HFFc6 (cell line): ENCODE measurements at places on chromosomes 3 and 15.

- no peak overlapping the region for H3K4me3 ChIP-seq
- no peaks in the 10 kb centered on the region; the same call in none of the 2 replicates for H3K27me3 ChIP-seq
Observed at GRCh38 chr3:36394176-36394575, 13.9 kb downstream of the STAC start.

DNA sequence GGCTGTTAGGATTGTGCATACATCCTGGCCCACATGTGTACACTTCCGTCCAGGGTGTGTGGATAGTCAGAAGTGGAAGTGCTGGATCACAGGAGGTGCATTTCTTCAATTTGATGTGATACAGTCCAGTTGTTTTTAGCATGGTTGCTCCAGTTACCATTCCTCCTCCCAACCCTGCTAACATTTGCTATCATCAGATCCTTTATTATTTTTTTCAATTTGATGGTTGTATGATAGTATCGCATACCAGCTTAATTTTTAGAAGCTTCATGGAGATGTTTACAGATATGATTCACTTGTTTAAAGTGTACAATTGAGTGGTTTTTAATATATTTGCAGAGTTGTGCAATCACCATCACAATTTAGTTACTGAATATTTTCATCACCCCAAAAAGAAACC, 202.7 kb downstream of the ITPR1 start:
- H3K27ac ChIP-seq = peak overlapping the region; percentile 6
- H3K27me3 ChIP-seq = no peaks in the 10 kb centered on the region; the same call in 1 of the 2 replicates
- H3K36me3 ChIP-seq = peaks cover 10% of the 10 kb centered on the region
- no peak overlapping the region for H3K4me3 ChIP-seq

DNA sequence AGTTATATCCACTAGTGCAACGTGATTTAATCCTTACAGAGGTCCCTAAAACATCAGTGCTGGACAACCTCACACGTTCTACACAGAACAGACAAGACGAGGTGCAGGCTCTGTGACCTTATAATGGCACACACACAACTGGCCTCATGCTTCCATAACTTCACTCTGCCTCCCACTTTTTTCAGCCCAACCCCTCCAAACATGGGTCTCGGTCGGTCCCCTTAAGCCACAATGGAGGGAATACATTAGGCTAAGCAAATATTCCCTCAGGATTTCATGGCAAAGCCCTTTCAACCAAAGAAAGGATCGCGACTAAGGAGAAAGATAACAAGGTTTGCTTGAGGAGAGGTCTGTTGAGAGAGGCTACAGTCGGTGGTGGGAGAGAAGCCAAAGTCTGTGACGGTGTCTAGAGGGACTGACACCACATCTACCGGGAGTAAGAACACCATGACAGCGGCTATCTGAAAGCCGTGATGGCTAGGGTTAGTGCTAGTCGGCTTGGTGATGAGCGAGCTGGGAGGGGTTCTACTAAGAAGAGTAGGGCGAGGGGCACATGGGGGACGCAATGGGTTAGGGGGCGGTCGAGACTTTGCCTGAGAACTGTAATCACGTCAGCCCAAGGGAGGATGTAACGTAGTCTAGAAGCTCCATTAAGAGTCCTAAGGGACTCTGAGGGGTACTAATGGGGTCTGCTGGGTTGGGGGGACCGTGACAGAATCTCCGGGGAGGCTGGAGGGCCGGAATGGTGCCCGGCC, 1.0 kb downstream of the MYO9A start:
- peak overlapping the region; percentile 89 for H3K27ac ChIP-seq
- DNase-seq = no peak
- H3K4me1 ChIP-seq = peaks cover 57% of the 10 kb centered on the region
- H3K27me3 ChIP-seq = peaks cover 3% of the 10 kb centered on the region; the same call in 1 of the 2 replicates

GRCh38 chr3:136856665-136857064, 5.3 kb upstream of the NCK1 start:
- H3K36me3 ChIP-seq = peaks cover 15% of the 10 kb centered on the region
- H3K27me3 ChIP-seq = no peaks in the 10 kb centered on the region; the same call in 1 of the 2 replicates

DNA sequence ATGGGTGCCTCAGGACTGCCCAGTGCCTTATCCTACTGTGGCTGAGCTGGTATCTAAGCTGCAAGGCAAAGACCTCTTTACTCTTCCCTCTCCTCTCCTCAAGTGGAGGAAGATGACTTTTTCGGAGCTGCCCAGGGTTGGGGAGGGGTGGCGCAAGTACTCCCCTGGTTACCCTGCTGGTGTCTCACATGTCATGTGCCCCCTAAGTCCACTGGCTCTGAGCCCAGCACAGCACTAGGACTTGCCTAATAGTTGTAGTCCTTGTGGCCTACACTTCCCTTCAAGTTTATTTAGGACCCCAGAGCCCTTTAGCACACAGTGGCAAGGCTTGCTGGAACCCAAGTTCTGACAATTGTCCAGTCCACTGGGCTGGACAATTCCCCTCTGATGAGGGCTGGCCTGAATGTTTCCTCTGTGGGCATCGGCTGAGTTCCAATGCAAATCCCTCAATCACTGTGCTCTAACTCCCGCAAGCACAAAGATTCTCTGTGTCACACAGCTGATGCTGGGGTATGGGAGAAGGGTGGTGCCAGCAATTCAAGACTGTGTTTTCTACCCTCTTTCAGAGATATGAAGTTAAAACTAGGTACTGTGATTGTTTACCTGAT, 60.4 kb downstream of the UQCC5 start:
- H3K4me3 ChIP-seq = no peak overlapping the region
- no peak for DNase-seq
- H3K4me1 ChIP-seq = no peaks in the 10 kb centered on the region
- no peaks in the 10 kb centered on the region; the same call in 1 of the 2 replicates for H3K27me3 ChIP-seq
- H3K27ac ChIP-seq = no peak overlapping the region
- H3K36me3 ChIP-seq = peaks cover 49% of the 10 kb centered on the region

DNA sequence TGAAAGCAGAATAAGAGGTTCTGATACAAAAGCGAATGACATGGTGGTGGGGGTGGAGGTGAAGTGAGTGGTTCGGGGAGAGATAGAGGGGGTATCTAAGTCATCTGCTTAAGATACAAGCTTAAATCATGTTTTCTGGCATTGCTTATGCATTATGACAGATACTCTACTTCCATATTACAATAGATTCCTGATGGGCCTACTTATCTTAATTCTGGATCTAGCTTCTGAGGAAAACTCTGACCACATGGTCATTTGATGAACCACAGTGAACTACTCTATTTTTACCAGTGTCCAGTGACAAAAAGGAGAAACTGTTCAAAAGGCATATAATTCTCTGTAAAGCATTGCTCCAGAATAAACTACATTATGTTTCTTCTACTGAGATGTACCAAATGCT, 673.7 kb upstream of the CCDC54 start:
- H3K4me1 ChIP-seq = peaks cover 14% of the 10 kb centered on the region
- no peak overlapping the region for H3K27ac ChIP-seq
- DNase-seq = no peak
- H3K4me3 ChIP-seq = no peak overlapping the region
- no peaks in the 10 kb centered on the region for H3K36me3 ChIP-seq
- H3K27me3 ChIP-seq = no peaks in the 10 kb centered on the region; the same call in 1 of the 2 replicates

DNA sequence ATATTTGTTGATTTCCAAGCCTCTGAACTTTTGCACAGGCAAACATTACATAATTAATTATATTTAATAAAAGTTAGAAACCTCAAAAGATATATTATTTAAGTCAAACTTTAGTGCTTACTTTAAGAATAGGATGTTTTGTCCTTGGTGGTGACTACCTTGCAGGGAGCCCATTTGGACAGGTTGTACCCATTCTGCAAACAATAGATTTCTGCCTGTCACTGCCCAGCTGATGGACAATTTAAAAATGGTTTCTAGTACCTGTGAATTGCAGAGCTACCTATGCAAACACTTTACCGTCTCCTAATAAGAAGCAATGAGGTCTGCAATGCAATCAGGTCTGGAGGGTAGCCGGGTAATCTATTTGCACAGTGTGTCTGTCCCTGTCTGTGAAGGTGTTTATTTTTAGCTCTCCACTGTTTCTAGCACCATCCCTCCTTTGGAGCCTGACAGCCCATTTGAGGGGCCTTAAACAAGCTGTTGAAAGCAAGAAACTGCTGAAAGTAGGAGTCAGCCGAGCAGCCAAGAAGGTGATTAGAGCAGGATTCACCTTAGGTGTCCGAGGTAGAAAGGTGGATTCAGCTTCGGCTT, 556.2 kb upstream of the CFAP20DC start:
- H3K4me3 ChIP-seq = no peak overlapping the region
- peaks cover 3% of the 10 kb centered on the region; the same call in 1 of the 2 replicates for H3K27me3 ChIP-seq
- H3K4me1 ChIP-seq = no peaks in the 10 kb centered on the region
- no peak overlapping the region for H3K27ac ChIP-seq
- DNase-seq = no peak

- peaks cover 3% of the 10 kb centered on the region; the same call in 1 of the 2 replicates for H3K27me3 ChIP-seq
- DNase-seq = peak; percentile 37
- peak overlapping the region; percentile 40 for H3K27ac ChIP-seq
Observed at GRCh38 chr3:44476181-44476611, 1.3 kb downstream of the ZNF445 start.

DNA sequence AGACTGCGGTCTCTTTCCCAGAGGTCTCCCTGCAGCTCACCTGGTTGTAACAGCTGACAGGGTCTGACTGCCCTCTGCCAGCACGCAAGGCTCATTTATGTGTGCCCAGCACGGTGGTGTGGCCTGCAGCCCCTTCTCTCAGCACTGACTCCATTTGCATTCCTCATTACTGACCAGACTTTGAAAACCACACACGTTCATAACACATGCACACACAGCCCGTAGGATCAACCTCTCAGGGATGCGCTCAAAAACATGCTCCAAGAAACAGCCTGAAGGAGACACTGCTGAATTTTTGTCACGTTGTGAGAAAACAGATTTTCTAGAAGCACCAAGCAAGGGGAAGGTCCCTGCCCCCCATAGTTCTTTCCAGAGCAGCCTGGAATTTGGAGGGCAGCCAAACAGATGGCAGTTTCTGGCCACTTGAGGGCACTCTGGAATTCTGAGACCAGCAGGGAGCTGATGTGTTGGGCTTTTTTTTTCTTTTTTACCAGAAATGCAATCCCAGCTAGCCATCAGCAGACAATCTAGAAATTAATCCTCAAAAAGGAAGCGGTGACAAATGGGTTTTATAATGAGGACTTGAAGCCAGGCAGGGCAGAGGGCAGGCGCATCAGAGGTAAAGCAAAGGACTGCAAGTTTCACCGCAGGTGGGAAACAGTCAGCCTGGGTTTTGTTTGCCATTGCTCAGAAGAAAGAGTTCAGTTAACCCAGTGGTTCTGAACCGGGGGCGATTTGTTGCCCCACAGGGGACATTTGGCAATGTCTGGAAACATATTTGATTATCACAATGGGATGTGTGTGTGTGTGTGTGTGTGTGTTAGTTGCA, 170.5 kb upstream of the PROK2 start:
- peak; percentile 80 for DNase-seq
- H3K27ac ChIP-seq = no peak overlapping the region
- H3K36me3 ChIP-seq = no peaks in the 10 kb centered on the region
- H3K4me1 ChIP-seq = peaks cover 6% of the 10 kb centered on the region; the same call in 1 of the 2 replicates
- H3K4me3 ChIP-seq = no peak overlapping the region
- H3K27me3 ChIP-seq = peaks cover 9% of the 10 kb centered on the region
